Caki2 (cell line): ENCODE measurements at places on chromosomes 3 and 15. TPM values are rescaled to one million over a fixed set of nuclear protein-coding genes. Genes with fewer than 3 reads are reported as not detected.
A peak's percentile ranks its signal among the peaks of the same experiment; 100 is the strongest.

- DNase-seq, result no peak
These were observed 13.4 kb upstream of the ZNF639 start for GRCh38 chr3:179309225-179310078.

GRCh38 chr15:87707566-87708130 is 548.9 kb downstream of the NTRK3 start:
- no peak for DNase-seq

- DNase-seq, result peak; percentile 54
These were observed 104.7 kb upstream of the ROBO1 start for GRCh38 chr3:79872483-79872882.

- peak; percentile 87 for DNase-seq
These were observed 1.4 kb downstream of the FURIN start for GRCh38 chr15:90869601-90870353.

GRCh38 chr3:13150624-13151023 is 77.4 kb upstream of the IQSEC1 start:
- DNase-seq, result no peak

DNA sequence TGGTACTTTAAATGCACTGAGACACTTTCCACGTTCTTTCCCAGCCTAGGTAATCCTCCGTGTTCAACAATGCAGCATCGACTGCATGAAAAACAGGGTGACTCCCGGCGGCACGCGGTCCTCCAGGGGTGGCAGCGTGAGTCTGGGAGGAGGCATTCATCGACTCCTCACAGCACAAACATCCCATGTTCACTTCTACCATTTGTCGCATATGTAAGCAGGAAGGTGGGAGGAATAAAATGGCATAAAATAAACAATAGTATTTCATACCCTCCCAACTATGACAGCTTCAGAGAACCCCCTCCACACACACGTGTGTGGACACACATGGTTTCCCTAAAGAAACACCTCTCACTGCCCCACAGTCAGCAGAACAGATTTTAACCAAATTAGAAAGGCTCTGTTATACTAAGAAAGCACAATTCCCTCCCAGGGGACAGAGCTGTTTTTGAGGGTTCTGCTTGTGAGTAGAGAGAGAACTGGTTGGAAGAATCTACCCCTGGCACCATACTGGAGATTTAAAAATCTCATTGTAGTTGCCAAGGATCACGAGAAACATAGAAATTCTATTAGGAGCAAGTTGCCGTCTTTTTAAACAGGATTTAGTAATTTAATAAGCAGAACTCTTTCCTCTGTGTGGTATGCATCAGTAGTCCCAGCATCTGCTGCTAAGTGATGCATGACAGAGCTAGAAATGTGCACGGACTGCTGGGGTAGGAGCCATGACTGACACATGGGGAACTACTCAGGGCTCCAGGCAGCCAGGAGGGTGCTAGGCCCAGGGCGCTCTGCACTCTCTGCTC is 6.0 kb downstream of the FAM43A start:
- DNase-seq, result peak; percentile 58

DNA sequence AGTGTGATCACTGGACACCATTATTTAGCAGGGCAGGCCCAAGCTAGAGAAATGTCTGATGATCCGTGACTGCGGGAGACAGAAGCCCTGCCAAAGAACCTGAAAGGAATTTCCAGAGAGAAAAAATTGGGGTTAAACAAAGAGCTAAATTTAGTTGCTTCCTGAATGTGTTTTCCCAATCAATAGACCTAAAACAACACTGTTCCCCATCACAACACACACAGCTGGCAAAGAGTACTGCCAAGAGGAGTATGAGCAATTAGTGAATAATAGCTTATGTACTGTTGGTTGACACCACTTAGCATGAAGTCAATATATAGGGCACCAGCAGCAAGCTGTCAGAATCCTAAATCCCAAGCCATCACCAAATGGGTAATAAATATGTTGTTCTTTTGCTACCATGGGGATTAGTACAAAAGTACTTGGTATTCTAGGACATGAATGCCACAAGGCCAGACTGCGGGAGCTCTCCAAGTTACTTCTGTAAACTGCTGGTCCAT is 35.7 kb downstream of the CLK3 start:
- DNase-seq, result peak; percentile 37

DNA sequence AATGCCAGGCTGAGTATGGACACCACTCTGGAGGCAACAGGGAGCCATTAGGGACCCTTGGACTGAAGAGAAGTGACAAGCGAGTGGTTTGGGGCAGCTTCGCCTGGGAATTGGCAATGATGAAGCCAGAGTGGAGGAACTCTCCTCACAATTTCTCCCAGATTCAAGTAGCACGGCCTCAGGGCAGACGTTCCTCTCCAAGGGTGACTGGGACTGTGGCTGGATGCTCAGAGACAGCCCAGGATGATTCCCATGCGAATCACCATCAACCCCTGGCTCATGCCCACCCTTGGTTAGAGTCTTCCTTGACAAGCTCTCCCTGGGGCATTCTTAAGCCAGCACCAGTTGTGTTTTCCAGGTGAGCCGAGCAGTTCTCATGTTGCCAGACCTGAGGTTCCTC is 16.3 kb upstream of the DOCK3 start:
- DNase-seq, result no peak

GRCh38 chr15:27902680-27903385 is 196.3 kb downstream of the OCA2 start:
- no peak for DNase-seq

GRCh38 chr3:162134571-162134970 is 638.0 kb downstream of the OTOL1 start:
- DNase-seq, result no peak

DNA sequence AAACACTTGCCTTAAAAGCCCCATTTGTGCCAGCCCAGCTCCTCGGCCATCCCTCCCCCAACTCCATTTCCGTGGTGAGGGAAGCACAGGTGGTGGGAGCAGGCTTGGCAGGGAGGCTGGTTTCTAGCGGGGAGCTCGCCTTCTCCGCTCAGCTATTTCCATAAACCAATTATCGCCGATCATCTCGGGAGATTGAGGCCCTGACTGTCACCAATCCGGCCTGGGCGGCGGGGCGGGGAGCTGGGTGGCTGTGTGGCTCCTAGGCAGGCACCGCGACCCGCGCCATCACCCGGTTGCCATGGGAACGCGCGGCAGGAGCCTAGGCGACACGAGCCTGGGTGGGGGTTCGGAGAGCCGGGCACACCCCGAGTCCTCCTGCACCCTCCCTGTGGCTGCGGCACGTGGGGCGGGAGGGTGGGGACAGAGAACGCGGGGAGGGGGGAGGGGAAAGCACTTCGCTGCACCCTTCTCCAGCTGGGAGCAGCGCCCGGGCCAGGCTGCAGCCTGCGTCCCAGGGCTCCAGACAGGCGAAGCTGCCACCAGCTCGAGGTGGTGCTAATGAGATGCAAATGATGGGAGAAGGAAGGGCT is 9.3 kb downstream of the CCDC33 start:
- DNase-seq, result no peak

DNA sequence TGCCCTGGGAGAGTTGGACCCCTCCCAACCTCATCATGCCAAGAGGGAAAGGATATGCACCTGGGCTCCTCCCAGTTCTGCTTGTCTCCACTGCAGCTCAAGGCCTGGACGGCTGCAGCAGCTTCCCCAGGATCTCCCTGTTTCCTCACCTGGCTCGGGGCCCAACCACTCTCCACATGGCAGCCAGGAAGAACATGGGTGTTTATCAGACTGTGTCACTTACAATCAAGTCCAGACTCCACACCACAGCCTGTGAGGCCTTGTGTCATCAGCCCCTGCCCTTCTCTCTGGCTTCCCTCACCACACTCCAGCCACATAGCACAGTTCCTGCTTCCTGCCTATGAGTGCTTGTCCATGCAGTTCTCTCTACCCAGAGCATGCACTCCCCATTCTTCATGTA is 534.4 kb downstream of the EPHB1 start:
- DNase-seq, result no peak

HCN4 gene
- total RNA-seq, result 0.14 TPM in 1 of 2 replicates, not detected in the other

UCN2 gene
- total RNA-seq, result 0.52 and 1.2 TPM in 2 replicates
